Amygdala (tissue), 56 donors: ENCODE measurements at places on chromosomes 5 and 9.

DNA sequence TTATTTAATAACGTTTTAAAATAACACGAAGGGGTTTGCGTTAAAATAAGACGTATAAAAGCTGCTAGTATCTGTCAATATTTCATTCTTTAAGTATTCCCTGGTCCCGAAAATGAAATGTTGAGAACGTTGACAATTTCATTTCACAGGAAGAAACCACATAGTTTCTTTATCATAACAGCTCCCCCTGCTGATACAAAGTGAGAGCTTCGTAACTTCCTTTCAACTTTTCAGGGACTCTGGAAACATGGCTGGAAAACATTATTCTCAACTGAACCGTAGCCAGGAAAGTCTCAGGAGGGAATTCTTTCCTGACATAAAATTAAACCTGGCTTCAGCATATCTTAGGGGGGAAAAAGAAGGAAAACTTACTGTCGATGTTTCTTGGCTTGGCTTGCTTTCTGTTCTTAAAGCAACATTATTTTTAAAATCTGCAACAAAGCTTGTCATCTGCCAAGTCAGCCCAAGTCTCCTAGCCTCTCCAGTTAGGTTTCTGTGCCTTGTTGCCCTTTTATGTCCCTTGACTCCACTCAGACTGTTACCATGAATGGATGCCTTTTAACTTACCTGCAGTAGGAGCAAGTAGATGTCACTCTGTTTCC, 122.9 kb upstream of the DAB2 start:
- no peak for DNase-seq

- DNase-seq: no peak
These were observed 47.0 kb downstream of the APC start for GRCh38 chr5:112784726-112785125.

DNA sequence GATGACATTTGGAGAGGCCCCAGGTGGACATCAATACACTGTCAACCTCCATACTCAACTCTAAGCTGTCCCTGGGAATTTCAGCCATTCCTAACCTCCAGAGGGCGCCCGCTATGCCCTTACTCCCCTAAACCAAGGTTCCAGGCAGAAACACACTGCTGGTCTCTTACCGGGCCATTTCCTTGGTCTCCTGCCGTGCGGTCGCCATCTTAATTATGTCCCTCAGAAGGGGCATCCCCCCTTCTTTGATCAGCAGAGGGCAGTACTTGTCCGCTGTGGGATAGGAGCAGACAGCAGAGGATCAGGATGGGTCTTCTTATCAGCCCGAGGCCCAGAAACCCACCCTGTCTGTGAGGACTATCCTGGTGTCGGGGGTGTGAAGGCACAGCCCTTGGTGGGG, 9.3 kb upstream of the ZDHHC12 start:
- DNase-seq: peak; percentile 47

DNA sequence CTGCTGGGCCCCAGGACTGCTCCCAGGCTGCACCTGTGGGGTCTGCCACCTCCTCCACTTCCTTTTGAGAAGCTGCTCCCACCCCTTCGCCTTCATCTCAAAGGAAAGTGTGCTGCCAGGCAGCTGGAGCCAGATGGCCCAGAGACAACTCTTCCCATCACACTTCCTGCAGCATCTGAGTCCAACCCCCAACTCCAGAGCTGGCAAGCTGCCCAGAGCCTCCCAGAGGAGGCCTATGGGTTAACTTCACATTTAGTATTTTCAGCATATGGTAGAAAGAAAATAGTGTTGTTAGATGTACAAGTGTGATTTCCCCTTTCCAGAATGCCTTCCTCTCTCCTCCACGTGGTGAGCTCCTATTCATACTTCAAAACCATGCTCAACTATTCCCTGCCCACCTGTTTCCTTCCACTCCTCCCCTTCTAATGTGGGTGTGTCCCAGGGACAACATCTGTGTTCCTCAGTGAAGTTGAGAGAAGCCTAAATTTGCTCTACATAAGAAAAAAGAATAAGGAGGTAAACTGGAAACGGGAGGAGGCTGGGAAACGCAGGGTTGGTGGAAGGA, 38.6 kb upstream of the KCNMB1 start:
- no peak for DNase-seq

DNA sequence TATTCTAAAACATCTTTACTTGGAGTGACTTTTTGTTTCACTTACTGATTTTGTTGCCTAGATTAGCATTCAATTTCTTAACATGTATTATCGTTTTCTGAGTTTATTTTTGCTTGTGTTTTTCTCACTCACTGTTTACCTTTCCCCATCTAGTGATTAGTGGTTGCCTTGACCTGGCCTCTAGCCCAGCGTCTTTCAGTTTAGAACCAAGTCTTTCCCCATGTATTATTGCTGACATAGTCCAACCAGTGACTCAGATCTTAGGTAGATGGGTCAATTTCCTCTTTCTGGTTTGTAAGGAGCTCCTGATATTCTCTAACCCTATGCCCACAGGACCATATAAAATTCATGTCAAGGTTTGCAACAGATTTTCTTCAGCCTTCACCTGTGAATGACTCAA, 135.5 kb downstream of the PRR16 start:
- no peak for DNase-seq

GRCh38 chr9:134709512-134710270, 68.1 kb downstream of the COL5A1 start:
- DNase-seq: no peak

DNA sequence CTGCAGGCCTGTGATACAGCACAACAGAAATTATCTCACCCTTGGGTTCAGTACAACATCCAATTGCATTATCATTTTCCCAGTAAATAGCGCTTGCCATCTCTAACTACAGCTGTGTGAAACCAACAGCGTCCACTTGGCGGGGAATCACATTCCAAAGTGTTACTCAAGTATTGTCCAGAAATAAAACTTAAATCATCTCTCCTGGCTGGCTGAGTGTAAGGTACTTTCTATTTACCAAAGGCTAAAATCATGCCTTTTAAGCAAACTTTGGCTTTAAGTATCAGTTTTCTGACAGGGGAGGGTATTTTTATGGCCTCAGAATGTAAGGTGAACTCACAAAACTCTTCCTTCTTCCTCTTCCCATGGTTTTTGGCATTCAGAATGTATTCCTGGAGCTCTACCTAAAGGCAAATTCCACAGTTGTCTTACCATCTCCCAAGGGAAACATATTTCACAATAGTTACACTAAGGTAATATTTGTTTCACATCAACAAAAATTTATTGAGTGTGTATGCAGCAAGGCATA, 205.6 kb upstream of the MPDZ start:
- DNase-seq: no peak

GRCh38 chr9:99399474-99399873, 177.4 kb downstream of the SEC61B start:
- DNase-seq: no peak

- DNase-seq: no peak
These were observed 128.8 kb upstream of the GPR151 start for GRCh38 chr5:146644831-146645230.
